Activated naive CD4-positive, alpha-beta T cell treated with anti-CD3 and anti-CD28 coated beads, Interleukin-2, amount 50 U/mL, for 16 hours (primary cell): ENCODE measurements at places on chromosomes 7 and 10.

- no peak for DNase-seq
Measured at GRCh38 chr10:36489181-36489580, 636.2 kb upstream of the ANKRD30A start.

DNA sequence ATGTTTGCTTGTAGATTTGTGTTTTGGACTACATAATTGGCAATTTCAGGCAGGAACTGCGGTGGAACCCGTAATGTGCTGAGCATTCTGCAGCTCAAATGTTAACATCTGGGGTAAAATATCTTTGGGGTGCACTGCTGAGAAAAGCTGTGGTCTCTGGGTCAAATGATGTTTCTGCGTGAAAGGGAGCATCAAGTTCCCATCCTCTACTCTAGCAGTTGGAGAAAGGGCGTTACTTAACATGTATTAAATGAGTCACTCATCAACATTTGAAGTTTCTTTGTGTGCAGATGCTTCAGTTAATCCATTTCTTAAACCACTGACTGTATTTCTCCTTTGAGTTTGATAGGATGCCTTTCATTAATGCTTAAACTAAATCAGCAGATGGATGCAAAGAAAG is 273.1 kb upstream of the PITRM1 start:
- no peak for DNase-seq

DNA sequence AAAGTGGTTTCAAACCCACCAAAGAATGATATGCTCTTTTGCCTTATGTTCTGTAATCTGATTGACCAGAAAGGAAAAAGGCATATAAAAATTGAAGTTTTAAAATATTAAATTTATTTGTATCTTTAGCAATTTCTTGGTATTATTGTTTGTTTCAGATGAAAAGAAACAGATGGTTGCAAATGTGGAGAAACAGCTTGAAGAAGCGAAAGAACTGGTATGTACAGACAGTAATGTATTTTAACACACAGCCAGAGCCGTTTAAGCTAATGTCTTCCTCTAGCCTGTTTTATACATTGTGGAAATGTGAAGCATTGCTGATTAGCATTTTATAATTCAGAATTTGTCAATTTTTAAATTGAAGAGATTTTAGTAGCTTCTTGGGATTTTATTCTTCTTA is 13.4 kb downstream of the VTI1A start:
- no peak for DNase-seq

DNA sequence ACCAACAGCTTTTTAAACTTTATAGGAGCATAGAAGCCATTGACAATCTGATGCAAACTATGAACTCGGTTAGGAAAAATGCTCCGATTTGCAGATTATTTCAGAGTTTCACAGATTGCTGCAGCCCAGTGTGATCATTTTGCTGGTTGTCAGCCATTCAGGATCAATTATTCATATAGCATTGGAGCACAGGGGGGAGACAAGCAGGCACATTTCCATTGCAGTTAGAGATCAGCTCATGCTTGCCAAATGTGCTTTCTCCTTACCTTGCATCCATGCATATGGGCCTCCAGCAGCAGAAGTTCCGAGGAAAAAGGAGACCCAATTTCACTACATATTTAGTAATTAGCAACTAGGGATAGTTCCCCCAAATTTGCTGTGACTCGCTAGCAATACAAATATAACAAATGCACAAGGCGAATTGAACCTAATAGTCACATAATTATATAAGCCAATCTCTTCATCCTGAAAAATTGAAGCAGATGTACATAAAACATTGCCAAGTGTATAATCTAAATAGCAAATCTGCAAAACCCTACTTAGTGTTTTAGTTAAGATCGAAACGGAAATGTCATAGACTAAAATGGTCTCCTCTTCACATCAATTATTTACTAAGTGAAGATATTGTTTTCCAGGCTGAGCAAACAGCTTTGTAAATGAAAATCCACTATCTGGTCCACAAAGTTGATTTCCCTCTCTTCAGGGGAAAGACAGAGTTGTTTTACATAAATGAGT is 49.5 kb upstream of the RSU1 start:
- no peak for DNase-seq

DNA sequence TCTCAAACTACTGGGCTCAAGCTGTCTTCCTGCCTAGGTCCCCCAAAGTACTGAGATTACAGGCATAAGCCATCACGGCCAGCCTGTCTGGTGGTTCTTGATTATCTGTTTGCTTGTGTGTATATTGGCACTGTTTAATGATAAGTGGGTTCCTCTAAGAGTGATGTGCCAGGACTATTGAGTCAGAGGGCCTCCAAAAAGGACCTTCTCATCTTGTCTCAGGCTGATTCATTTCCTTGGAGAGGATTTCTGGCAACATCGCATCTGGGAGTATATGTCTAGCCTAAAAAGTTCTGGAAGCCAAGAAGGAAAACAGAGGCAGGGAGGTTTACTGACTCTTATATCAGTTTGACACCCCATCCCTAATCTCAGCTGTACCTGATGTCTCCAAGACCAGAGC is 27.1 kb upstream of the AKAP9 start:
- no peak for DNase-seq

- no peak for DNase-seq
Measured at GRCh38 chr10:31947144-31947926, 18.7 kb upstream of the ARHGAP12 start.

- no peak for DNase-seq
Measured at GRCh38 chr7:92403760-92404074, 43.6 kb upstream of the GATAD1 start.

DNA sequence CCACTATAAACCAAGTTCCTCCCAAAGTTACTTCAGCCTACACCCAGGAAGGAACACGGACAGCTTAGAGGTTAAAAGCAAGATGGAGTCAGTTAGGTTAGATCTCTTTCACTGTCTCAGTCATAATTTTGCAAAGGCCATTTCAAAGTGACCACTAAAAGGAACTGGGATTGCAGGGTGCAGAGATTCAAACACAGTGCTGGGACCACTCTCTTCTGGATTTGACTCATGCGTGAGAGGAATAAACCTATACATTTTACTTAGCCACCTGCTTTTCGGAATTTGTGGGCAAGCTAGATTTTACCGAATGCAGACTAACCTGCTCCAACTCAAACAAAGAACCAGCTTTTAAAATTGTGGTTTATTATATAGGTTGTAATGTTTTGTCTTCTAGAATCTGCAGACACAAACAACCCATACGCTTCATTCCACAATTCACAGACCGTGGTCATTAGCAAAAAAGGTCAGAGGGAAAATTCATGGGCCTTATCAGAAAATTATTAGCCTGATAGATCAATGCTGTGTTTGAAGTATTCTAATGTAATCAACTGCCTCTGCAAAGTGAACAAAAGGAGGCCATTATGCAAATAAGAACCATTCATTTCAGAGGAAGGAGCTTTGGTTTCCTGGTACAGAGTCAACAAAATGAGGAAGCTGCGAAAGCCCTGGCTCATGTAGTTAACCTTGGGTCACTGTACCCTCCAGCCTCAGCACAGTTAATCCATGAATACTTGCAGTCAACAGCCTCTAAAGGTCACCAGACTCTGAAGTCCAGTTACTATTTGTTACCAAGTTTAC is 342.7 kb upstream of the KLF6 start:
- no peak for DNase-seq

DNA sequence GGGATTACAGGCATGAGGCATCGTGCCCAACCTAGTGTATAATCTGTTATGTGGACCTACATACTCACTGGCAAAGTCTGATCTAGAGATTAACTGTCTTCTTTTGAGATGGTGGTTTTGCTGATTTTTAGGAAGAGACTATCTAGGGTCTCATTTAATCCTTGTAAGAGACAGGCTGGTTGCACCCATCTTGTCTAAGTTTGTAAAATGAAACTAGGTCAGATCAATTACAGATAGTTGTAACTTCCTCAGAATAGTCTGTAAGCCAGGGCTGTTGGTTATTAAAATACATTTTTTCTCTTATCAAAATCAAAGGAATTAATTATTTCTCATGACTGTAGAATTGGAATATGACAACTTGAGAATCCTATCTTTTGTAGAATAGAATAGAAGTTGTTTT is 64.6 kb upstream of the RPA3 start:
- no peak for DNase-seq

DNA sequence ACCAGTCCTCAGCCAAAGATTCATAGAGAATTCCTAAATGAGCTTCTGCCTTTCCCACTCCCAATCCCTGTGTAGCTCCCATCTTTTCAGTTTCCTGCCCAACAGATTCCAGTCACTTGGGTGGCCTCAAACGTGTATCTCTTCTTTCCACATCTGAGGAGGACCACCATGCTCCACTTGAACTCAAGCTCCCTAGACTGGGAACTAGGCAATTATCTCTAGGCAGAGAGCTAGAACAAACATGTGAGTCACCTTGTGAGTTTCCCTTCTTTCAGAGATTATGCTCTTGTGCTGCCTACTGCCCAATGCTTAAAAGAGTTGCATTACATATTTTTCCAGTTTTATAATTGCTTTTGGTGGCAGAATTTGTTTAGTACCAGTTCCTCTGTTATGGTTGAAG is 178.0 kb downstream of the MDFIC start:
- DNase-seq = no peak

DNA sequence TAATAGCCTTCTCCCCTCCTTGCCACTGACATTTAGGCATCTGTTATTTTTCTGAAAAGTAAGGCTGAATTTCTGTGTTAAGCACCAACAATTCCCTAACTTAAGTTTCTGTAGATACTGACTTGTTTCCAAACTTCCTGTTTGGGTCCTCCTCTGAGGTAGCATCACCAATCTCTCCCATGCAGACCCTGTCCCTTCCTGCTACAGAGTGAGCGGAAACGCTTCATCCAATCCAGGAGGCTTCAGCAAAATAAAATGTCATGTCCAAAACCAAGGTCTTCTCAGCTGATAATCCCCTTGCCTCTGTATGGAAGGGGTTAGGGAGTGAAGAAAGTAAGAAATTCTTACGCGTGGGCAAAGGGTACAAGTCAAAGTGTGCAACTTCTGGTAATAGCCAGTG is 29.9 kb downstream of the XPNPEP1 start:
- DNase-seq = no peak

GRCh38 chr7:157795643-157796042 is 458.8 kb downstream of the DNAJB6 start:
- DNase-seq = no peak

DNA sequence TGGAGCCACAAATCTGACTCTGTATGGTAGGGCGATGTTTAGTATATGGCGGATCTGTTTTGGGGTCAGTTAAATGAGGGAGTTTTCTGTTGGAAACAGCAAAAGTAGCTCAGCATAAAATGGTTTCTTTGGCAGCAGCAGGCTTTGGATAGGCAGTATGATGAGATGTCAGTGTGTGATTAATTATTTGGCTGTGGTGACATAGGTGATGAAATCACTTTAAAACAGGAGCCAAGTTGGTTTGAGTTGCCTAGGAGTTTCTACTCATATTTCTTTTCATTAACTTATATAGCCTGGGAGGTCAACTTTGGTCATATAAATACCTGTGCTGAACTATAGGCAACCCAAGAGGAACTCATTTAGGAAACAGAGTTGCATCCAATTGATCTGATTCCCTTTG is 291.2 kb downstream of the LRMDA start:
- DNase-seq = no peak

GRCh38 chr7:94509264-94509886 is at the start of gene CASD1:
CASD1 (plus strand) TSS chr7:94509809; CDS start chr7:94510085, 276 bp downstream.
- peak; percentile 68 for DNase-seq

- DNase-seq = no peak
Measured at GRCh38 chr7:25843467-25843866, 308.5 kb upstream of the NFE2L3 start.

DNA sequence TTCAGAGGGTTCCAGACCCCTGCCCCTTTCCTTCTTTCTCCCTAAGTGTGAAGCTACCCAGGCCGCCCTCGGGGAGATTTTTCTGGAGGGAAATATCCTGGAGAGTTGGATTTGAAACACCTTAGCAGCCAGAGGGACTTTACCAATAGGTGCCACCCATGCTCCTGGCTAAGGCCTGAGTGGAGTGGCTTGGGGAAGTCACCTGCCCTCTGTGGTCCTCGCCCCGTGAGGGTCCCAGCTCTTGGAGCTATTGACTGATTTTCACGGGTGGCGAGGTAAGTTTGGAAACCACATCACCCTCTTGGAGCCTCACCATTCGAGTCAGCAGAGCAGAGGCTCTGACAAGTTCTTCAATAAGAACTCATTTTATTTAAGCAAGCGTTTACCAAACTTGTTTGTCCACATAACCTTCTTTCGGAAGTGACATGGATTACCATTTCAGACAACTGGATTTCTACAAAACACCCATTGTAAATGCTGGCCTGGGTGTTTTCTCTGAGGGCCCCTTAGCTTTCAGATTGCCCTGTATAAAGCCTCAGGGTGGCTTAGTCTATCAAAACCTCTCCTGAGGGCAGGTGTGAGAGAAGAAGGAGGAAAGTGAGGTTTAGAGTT is 20.4 kb downstream of the AQP1 start:
- DNase-seq = no peak

GRCh38 chr7:2903682-2904162 is 59.6 kb upstream of the GNA12 start:
- DNase-seq = no peak

- DNase-seq = no peak
Measured at GRCh38 chr7:111459065-111459756, 103.1 kb downstream of the IMMP2L start.

GRCh38 chr10:18144928-18145327 is 4.7 kb downstream of the CACNB2 start:
- no peak for DNase-seq

GRCh38 chr10:21529032-21529910 is 3.8 kb upstream of the SKIDA1 start:
- DNase-seq = no peak

GRCh38 chr7:2497500-2498336 is 21.5 kb upstream of the GRIFIN start:
- no peak for DNase-seq

GRCh38 chr7:127527561-127527960 is 57.8 kb downstream of the GCC1 start:
- no peak for DNase-seq

- DNase-seq = no peak
Measured at GRCh38 chr10:122448600-122448999, 5.9 kb upstream of the ARMS2 start.

DNA sequence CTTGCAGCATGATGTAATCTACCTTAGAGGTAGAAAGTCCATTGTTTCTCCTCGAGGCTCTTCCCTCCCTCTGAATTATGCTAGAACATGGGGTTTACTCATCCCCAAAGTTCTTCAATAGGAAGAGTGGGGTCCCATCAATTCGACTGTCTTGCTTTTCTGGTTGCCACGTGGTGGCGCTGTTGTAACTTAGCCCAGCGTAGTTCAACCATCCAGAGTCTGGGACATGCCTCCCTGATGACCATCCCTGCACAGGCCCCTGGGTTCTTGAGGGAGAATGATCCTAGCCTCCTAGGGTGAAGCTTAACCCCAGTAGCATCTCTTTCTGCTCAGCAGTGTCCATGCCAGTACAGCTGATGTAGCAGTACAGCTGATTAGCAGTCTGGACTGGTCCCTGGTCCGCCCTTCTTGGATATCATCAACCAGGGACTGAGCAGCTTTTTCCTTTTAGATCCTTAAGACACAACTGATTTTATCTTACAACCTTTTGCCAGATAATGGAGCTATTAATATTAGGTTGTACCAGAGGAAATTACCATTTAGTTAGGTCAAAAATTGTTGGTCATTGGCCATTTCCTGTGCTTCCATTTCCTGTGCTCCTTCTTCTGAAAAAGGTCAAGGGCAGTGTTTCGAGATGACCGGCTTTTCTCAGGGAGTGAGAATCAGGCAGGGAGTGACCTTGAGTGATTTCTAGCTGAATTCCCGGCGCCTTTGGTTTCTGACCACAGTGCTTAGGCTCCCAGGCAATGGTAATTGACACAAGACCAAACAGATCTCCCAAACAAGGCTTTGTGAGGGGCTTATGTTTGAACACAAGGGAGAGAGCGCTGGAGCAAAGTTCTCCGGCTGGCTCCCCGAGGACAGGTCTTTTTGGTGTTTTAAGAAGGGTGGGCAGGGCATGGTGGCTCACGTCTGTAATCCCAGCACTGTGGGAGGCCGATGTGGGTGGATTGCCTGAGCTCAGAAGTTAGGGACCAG is 65.4 kb downstream of the TACC2 start:
- DNase-seq = no peak
